ENCODE measurements at places on chromosomes 3 and 15.

GRCh38 chr15:66580643-66581042, 14.8 kb upstream of the LCTL start:
- no peak for DNase-seq

DNA sequence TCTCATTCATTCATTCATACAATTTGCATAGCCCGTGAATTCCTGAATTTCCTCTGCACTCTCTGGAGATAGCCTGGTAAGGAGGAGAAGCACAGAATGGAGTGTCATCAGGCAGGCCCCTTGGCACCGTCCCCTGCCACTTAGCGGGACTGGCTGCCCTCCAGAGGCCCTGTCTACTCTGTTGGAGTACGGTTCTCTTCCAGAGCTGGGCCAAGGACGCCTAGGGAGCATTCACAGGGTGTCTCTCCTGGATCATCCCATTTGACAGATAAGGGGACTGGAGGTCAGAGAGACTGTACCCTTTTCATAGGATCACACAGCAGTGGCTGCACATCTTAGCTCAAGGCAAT, 48.0 kb downstream of the PTH1R start:
- DNase-seq = no peak

DNA sequence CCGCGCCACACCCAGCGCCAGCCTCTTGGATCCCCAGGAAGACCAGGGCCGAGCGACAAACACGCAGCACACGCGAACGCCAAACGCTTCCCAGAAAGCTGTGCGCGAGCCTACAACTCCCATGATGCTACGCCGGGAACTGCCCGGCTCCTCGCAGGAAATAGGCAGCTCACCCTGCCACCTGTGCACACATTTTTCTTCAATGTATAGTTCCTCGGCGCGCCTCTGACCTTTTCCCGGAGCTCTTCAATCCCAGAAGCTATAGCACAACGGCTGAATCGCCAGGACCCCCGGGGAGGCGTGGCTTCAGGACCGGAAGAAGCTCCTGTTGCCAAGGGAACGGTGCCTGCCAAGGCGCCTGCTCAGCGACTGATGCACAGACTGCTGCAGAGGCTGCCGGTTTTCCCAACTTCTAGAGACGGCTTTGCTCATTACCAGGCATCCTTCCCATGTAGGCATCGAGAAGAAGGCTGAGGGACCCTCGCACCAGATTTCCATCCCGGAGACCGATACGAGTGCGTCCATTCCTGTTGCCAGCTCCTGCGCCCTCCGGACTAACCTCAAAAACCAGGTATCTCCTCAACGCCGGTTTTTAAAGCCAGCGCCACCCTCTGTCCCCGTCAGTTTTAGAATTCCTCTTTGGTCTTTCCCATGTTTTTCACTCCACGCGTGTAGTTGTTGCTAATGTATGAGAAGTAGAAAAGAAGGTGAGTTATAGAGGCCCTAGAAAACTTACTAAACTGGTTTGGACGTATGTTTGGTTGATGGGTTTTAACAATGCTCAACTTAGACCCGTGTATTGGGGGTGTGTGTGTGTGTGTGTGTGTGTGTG, at the start of gene ARL6:
Gene ARL6 (plus strand): TSS at position 352 of the 832 bp plus-strand sequence. CDS start 3,350 bp downstream, outside the sequence.
- peak; percentile 96 for DNase-seq

DNA sequence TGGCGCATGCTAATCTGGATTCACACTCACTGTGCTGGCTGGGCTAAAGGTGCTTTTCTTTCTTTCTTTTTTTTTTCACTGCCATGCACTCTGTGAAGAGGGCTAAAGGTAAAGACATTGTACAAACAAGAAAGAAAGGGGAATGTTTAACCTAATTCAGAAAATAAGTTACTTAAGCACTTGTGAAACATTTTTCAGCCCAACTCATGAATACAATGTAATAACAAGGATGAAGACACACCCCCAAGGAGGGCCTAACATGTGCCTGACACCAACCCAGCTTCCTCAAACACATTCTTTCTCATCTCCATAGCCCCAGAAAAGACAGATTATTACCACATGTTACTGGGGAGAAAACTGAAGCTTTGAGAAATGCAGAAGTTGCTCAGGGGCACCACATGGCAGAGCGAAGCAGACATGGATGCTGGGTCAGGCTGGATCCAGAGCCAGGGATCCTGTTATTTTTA, 5.7 kb downstream of the STIMATE start:
- no peak for DNase-seq

DNA sequence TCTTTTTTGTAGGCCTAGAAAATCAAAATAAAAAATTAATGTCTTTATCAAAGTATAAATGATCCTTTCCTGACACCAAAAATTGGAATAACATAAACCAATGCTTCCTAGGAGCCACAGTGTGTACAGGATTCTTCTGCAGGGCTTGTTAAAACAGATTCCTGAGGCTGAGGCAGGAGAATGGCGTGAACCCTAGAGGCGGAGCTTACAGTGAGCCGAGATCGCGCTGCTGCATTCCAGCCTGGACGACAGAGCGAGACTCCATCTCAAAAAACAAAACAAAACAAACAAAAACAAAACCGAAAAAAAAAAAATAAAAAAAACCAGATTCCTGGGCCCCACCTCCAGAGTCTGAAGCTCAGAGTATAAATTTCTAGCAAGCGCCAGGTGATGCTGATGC, 78.0 kb downstream of the PEX5L start:
- no peak for DNase-seq

- no peak for DNase-seq
These were observed 379.2 kb downstream of the VPS13C start for GRCh38 chr15:61681038-61681418.

DNA sequence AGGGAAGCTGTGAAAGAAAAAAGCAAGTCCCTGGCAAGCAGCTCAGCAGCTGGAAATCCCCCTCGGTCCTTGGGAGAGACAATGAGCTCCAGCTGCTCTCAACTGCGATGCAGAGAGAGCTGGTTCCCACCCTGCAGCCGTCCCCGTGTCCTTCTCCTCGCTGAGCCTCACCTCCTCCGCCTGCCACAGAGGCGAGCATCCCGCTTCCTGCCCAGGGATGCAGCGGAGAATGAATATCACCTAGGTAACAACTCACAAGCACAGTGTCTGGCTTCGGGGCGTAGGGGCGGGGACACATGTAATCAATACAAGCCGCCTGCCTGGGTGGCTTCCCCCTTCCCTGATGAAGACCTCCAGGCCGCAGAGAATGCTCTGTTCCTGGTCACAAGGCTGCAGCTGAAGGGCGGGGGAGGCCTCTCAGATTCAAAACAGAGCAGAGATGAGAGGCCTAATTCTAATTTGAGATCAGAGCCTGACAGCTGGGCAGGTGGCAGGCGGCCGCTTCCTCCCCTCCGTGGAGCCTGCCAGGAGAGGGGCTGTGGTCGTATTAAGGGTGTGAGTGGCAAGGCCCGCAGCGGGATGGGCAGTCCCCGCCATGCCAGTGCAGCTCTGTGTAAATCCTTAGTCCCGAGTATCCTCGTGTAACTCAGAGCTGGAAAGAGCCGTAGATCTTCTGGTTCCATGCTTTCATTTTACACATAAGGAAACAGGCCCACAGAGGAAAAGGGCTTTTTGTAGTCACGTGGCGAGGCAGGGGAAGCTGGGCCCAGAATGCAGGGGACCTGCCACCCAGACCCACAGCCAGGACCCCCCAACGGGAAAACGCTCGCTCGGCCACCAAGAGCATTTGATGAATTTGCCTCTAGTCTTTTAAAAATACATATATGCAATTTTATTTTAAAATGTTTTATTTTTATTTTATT, 24.3 kb downstream of the ZDHHC19 start:
- peak; percentile 59 for DNase-seq

DNA sequence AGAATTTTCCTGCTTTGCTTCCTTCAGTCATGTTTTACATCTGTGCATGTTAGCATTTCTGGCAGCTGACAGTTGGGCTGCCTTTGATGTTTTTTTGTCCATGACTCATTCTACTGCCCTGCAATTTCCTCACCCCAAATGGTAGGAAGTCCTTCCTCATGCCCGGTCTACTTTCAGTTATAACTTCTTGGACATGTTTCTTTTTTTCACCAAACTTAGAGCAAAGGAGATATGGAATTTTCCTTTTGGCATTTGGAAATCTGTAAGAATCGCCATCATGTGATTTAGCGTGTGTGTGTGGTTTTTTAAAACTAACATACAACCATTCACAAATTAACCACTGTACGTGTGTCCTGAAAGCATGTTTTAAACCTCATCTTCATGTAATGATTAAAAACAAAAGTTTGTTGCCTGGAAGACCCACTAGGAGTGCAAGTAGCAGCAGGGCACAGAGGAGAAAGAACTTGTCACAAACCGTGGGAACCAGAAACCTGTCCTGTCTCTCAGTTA, 430.7 kb upstream of the CFAP20DC start:
- peak; percentile 20 for DNase-seq

GRCh38 chr3:140770977-140771667, 93.3 kb downstream of the TRIM42 start:
- no peak for DNase-seq

DNA sequence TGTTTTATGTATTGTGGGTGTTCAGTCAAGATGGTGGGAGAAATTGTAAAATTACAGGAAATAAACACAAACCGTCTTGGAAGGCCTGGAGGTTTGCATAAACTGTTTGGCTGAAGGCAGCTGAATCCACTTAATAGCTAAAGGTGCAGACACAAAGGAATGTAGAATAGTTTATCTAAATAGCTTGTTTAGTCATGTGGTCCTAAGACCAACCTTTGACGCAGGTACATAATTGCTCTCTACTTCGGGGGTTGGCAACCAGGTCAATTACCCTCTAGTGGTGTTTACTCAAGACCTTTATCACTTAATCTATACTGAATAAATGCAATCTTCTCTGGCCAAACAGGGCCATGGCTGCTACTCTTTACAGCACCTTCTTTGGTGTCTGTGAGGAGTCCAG, 502.8 kb downstream of the IGSF11 start:
- DNase-seq = no peak

DNA sequence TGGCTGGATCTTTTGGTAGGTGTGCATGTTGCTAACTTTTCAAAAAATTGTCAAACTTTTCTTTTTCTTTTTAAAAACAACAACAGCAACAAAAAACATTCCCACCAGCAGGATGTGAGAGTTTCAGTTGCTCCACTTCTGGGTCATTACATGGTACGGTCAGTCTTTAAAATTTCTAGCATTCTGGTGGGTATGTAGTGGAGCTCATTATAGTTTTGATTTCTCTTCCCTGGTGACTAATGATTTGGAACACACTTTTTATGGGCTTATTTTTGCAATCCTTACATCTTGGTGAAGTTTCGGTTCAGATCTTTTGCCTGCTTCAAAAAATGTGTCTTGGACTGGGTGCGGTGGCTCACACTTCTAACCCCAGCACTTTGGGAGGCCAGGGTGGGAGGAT, 19.3 kb downstream of the ATP1B3 start:
- no peak for DNase-seq

DNA sequence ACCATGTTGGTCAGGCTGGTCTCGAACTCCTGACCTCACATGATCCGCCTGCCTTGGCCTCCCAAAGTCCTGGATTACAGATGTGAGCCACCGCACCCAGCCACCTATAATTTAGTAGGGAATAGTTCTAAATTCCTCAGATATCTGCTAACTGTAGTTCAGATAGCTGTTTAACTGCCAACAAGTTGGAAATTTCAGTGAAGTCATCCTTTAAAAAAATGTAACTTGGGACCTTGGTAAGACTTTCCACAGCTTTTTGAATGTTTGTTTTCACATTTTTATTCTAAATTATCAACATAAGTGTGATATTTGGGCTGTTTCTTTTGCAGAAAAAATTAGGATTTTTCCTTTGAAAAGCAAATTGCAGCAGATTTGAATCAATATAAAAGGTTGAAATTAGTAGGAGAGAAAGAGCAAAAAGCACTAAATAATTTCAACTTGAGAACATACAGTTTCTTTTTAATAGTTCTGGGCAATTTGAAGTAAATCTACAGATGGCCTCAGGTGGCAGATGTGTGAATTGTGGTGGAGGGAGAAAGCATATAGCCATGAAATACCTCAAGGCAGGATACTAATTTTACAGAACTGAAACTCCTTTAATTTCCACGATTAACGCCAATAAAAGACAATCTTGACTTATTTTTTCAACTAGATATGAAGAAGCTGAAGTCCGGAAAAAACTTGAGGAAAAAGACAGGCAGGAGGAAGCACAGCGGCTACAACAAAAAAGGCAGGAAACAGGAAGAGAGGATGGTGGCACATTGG, 34.3 kb downstream of the USP8 start:
- no peak for DNase-seq

- no peak for DNase-seq
These were observed 62.2 kb downstream of the DIPK2A start for GRCh38 chr3:144033863-144034262.

DNA sequence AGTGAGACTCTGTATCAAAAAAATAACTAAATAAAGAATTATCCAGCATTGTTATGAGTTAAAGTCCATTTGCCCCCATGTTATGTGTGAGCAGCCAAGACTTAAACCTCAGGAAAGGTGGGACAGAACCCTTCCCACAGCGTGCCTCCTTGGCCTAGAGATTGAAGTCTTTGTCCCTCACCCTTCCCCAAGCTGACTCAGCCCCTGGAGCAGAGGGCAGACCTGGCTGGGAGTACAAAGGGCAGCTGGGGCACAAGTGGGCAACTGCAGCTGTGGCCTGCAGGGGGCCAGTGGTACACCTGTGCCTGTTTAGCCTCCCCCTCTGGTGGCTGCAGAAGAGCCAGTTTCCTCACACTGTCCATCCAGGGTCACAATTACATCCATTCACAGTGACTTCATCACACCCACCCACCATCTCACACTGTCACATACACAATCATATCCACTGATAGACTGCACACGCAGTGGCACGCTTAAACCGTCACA, 940 bp upstream of the ACY1 start:
- DNase-seq = peak; percentile 65

GRCh38 chr3:126959136-126959920, 23.6 kb upstream of the PLXNA1 start:
- DNase-seq = peak; percentile 15

DNA sequence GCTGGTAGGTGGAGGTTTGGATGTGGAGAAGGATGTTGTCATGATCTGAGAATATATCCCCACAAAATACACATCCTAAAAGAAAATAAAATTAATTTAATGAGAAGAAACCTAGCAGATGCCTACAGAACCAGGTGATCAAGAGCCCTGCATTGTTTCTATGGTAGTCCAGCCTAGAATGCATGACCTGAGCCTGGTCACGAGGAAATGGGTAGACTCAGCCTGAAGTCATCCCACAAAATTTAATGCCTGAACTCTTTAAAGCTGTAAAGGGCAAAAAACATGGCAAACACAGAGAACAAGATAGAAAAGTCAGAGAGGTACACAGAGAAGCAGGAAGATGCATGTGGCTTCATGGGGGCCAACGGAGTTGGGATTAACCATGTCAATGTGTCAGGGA, 36.0 kb downstream of the LDHAL6B start:
- DNase-seq = no peak

DNA sequence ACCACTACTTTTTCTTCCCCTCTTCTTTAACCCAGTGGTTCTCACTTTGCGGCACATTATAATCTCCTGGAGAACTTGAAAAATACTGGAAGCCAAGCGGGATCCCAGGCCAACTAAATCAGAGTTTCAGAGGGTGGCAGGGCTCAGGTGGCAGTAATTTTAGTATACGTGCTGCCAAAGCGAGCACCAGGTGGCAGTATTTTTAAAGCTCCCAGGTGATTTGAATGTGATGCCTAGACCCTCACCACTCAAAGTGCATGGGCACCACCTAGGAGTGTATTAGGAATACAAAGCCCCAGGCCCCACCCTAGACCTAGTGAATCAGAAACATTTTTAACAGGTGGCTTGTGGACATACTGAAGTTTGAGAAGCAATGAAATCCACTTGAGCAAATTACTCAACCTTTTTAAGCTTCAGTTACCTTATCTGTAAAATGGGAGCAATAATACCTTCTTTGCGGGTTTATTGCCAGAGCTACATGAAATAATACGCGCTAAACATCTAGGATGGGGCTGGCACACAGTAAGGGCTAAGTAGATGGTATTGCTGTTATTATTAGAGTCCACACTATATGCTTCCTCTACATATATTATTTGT, 8.3 kb downstream of the B3GALNT1 start:
- peak; percentile 78 for DNase-seq
